Caco-2 (cell line): ENCODE measurements at places on chromosomes 4 and X. TPM values are rescaled to one million over a fixed set of nuclear protein-coding genes. Genes with fewer than 3 reads are reported as not detected.

- no peak for DNase-seq
Observed at GRCh38 chrX:100643956-100644860, at the start of gene SRPX2. Gene SRPX2 (plus strand): TSS chrX:100644199. CDS start chrX:100646323, 2,124 bp downstream.

SFRP2 gene
- not detected in 2 replicates for total RNA-seq

DNA sequence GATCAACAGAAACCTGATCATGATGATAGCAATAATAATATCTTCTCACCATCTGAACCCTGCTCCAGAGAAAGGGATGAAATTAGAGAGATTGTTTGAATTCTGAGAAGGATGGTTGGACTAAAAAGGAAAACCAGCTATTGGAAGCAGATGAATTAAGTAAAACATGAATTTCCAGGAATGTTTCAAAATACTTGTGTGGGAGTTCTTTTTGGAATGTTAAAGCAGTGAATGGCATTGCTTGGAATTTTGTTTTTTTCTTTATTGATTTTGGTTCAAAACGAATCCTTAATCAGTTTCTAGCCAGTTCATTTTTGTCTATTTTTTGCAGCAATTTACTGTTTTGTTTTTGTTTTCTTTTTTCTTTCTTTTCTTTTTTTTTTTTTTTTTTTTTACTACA, 150.3 kb downstream of the NHS start:
- DNase-seq: no peak

DNA sequence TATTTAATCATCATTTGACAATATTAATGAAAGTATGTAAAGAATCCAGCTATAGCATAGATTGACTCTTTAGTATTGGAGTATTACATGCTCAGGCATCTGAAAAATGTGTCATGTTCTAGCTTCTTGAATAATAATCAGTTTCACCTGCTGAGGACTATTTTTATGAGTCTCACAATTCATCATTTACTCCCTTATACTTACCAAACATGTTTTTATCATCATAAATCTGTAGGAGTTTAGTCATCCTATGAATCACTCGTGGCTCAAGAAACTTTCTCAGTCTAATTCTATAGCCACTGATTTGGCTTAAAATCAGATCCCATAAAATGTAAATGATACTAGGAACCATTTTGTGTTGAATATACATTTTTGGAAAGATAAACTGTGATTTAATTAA, 1616.1 kb downstream of the C4orf33 start:
- no peak for DNase-seq

DNA sequence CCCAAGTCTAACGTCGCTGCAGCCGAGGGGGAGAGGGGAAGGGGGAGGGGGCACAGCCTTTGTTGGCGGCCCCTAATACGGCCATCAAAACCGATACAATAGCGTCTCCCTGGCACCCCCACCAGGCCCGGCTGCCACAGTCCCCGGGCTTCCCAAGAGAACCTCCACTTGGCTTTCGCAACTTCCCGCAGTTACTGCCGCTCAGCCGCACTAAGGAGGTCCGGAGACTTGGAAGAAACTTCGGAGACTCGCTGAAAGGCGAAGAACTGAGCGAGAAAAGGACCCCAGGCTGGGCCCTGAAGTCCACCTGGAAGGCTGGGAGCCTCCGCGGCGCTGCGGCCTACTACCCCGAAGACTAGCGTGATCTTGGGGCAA, 2.8 kb downstream of the NKX6-1 start:
- no peak for DNase-seq

DNA sequence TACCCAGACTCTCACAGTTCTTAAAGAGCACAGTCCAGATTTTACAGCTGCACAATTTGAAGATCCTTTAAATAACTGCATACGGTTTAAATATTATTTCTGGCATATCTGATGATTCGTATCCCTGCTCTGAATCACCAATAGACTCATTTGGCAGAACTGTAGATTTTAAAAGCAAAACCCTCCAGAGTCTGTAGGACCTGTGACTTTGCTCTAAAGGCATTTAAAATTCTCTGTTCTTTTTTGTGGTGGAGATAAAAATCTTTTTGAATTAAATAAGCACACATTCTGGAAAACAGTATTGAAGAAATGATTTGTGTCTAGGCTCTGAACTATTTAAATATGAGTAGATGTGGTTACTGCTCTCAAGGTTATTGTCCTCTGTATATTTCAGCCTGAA, 246.2 kb upstream of the PITX2 start:
- DNase-seq: no peak

ESX1 gene
- total RNA-seq: not detected in 2 replicates

TBC1D9 gene
- total RNA-seq: 12.5 and 13.6 TPM in 2 replicates

TRAPPC2 gene
- 19.3 and 19.4 TPM in 2 replicates for total RNA-seq

DNA sequence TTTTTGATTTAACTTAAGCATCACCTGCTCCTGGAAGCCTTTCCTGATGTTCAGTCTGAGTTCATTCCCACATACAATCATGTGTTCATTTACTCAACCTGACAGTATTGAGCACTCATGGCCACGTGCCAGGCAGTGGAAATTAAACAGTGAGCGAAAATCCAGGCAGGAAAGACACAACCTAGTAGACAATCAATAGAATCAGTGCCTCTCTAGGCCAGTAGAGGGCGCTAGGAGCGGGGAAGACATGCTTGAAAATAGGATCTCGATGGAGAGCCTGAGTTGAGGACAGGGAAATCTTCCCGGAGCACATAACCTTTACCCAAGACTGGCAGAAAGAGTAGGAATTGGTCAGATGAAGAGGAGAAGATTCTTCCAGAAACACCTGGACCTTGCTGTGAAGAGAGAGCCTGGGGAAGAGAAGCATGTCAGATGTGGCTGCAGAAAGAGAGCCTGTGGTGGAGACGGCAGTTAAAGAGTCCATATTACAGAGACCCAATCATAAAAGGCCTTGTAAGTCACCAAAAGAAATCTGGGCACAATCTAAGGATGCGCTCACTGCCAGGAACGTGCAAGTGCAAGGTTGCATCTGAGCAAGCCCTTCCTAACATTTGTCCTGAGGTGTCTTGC, 103.5 kb downstream of the LDB2 start:
- DNase-seq: peak; percentile 43

- DNase-seq: no peak
Observed at GRCh38 chr4:124947622-124948265, 235.2 kb upstream of the ANKRD50 start.

GRCh38 chr4:66331761-66332160, 661.5 kb upstream of the EPHA5 start:
- DNase-seq: no peak

LUZP4 gene
- total RNA-seq: not detected in 2 replicates

MXRA5 gene
- total RNA-seq: not detected in 2 replicates

DNA sequence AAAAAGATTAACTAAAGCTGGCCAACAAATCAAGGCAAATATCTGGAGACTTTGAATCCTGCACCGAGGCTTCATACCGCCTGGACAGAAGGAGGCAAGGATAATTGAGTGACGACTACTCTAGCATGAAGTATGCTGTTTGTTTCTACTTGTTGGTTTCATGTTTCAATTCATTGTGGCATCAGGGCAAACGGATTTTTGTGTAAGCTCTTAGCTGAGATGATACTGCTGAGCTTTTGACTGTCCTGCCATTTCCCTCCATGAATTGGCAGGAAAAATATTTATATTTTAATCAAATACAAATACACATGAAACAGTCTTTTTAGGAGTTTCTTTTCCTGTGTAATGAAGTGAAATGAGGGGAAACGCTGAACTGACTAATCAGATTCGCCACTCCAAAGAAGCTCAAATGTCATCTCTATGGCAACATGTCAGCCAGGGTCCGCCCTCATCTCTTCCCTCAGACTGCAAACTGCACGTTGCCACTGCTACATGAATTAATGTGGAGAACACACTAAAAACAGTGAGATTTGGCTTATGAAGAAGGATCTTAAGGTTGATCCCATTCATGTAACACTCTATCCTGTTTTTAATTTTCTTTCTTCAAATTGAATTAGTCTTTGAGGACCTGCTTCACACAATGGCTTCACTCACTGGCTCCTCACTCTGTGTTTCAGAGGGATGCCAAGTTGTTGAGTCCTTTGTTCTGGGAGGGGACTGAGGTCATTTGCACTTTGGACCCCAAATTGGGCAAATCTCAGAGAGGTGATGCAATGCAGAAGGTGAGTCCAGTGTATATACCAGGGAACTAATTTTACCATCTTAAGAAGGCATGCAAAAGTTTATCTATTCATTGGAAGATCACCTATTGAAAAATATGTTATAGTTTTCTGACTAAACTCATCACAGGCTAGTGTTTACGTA, 149.6 kb upstream of the MID1 start:
- DNase-seq: peak; percentile 33

- DNase-seq: no peak
Observed at GRCh38 chrX:66863721-66864120, 224.8 kb upstream of the EDA2R start.

GRCh38 chr4:8235224-8235623, 34.3 kb upstream of the HTRA3 start:
- DNase-seq: no peak

GRCh38 chr4:161466316-161466715, 697.5 kb downstream of the FSTL5 start:
- DNase-seq: no peak

DCAF8L1 gene
- not detected in 2 replicates for total RNA-seq

IDUA gene
- 26.4 and 26.9 TPM in 2 replicates for total RNA-seq

DNA sequence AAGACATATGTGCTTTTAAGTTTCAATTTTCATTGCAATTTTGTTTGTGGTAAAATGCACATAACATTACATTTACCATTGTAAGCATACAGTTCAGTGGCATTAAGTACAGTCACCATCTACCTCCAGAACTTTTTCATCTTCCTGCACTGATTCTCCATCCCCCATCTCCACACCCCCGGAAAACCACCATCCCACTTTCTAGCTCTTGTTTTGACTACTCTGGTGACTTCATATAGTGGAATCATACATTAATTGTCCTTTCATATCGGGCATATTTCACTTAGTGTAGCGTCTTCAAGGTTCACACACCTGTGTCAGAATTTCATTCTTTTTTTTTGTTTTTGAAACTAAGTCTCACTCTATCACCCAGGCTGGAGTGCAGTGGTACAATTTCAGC, 143.5 kb downstream of the GPR143 start:
- DNase-seq: no peak

SLC34A2 gene
- total RNA-seq: 13.6 and 19.9 TPM in 2 replicates

DNA sequence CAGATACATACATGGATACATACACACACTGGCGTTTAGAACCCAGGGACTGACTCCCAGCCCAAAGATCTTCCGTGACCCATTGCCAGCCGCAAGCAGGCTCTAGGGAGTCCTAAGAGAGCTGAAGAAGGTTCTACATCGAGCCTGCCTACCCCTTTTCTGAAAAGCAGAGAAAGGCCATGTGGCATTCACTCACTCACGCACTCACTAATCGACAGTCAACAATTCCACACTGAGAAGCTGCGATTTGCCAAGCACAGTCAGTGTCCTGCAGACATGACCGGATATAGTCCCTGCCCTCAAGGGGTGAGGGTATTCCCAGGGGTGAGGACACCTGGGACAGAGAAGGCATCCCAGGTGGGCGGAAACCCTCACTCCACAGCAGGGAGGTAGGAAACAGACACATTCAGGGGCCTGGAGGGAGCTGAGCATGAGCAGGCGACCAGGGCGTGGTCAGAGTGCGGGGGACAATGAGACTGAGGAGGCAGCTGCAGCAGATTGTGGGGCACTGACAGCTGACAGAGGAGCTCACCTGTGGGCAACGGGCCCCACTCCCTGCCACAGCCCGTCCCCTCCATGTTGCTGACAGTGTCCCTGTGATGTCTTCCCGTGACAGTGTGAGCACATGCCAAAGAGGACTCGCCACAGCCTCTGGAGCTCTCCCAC, 13.2 kb upstream of the MAN2B2 start:
- no peak for DNase-seq

SORCS2 gene
- total RNA-seq: 1.6 and 2.1 TPM in 2 replicates

PIR gene
- 12.0 and 15.7 TPM in 2 replicates for total RNA-seq

DNA sequence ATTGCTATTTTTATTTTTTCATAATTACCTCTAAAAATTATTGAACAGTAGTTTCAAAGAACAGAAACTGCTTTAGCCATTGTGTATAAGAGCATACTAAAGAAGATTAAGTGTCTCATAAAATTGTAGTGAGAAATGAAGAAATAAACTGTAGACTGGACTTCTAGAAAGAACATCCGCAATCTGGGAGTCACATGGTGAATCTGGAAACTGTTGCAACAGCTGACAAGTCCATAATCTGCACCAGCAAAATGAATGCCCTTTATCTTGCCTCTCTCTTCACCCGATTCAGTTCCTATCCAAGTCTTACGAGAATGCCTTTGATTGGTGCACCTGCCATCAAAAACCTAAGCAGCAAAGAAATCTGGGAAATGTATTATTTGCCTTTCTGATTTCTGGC, 312.9 kb downstream of the NAF1 start:
- no peak for DNase-seq

POU3F4 gene
- total RNA-seq: not detected in 2 replicates

DNA sequence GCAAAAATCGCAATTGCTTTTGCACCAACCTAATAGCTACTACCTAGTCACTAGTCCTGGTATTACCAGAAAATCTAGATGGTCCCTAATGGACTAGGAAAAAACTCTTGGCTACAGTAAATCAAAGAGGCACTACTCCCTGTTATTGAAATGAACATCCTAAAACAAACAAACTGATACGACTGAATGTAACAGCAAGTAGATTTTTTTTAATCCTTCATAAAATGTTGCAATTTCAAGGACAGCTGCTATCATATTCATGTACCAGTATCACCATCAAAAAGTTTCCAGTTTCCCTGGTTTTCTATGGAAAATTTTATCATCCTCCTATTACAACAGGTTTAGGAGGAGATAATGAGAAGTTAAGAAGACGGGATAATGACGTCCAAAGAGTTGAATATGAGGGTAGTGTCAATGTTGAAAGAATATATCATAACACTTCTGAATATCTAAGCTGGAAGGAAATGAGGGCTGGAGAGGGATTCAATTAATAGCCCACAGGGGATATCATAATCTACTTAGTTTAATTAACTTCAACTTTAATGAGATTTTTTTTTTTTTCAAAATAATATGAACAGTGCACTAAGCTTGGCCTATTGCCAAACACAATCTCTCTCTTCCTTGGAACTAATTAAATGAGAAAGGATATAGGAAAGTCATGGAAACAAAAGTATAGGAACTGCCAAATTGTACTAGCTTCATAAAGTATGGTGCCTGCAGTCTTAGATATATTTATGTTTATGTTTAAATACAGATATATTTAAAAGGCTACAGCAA, 94.8 kb upstream of the SMIM10 start:
- no peak for DNase-seq

S100G gene
- total RNA-seq: not detected in 2 replicates

GRCh38 chr4:20284990-20285389, 33.3 kb downstream of the SLIT2 start:
- DNase-seq: no peak

IGFBP7 gene
- 37.1 and 40.4 TPM in 2 replicates for total RNA-seq

DRD5 gene
- total RNA-seq: not detected in 2 replicates

DNA sequence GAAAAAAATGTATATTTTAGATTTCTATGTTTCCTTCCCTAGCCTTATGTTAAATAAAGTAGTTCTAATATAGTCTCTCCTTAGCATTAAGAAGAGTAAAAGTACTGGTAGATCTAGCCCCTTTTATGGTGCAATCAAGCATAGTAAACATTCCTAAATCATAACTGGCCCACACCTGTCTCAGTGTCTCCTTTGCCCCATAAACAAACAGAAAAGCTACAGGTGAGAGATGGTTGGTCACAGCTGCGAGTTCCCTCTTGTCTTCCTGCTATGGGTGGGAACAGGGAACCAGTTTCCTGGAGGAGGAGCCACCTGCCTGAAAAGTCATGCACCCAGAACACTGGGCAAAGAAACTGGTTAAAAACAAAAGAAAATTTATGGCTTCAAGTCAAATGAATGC, 16.6 kb downstream of the SOWAHB start:
- peak; percentile 57 for DNase-seq
